ENCODE measurements at places on chromosomes 2 and 18.
A peak's percentile ranks its signal among the peaks of the same experiment; 100 is the strongest.

DNA sequence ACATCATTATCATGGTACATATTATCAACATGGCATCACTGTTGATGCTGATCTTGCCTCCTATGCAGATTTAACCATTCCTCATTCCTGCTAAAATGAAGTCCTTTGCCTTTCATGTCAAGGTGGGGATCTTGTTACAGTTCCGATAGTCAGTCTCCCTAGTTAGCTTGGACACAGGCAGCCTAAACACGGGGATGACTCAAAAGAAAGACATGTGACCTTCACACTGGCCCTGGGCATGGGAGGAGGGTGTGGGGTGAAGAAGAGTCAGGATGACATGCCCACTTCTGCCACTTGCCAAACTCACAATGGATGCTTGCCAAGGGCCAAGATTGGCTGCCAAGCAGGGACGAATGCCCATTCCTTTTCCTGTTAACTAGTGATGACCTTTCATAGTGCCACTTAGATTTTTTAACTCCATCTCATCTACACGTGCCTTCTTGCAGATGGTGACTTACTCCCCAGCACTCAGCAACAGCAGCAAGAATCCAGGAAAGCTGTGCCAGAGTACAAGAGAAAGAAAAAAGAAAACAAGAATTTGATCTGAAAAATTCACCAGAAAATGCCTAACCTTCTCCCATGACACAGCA, 13.9 kb upstream of the SLC1A4 start:
- H3K36me3 ChIP-seq = no peaks in the 10 kb centered on the region
- H3K4me3 ChIP-seq = no peak overlapping the region
- H3K27me3 ChIP-seq = no peaks in the 10 kb centered on the region
- DNase-seq = no peak

GRCh38 chr2:141968433-141968832, 162.4 kb downstream of the LRP1B start:
- H3K4me3 ChIP-seq = no peak overlapping the region
- no peak for DNase-seq
- no peak overlapping the region for H3K27ac ChIP-seq
- H3K4me1 ChIP-seq = no peaks in the 10 kb centered on the region
- H3K36me3 ChIP-seq = no peaks in the 10 kb centered on the region

DNA sequence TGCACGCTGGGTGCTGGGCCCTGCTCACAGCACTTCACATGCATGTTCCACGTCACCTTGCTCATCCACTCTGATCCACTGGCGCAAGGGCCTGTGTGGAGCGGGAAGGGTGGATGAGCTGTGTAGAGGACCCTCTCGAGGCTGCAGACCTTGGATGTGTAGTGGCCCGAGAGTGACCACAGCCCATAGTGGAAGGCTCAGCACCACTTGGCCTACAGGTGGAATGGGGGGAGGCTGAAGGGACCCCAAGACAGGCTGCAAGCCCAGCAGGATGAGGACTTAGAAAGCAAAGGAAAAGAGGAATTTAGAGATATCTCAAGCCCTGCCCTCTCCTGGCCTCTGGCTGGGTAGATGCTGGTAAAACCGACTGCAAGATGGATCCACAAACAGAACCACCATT, 175.9 kb upstream of the COPS8 start:
- H3K4me1 ChIP-seq = no peaks in the 10 kb centered on the region
- H3K27ac ChIP-seq = no peak overlapping the region
- no peak for DNase-seq
- no peak overlapping the region for H3K4me3 ChIP-seq
- no peaks in the 10 kb centered on the region for H3K36me3 ChIP-seq

- no peak overlapping the region for H3K27ac ChIP-seq
- H3K4me1 ChIP-seq = no peaks in the 10 kb centered on the region
- no peaks in the 10 kb centered on the region for H3K27me3 ChIP-seq
- no peak for DNase-seq
- H3K4me3 ChIP-seq = no peak overlapping the region
These were observed 886.5 kb downstream of the CNTNAP5 start for GRCh38 chr2:124911560-124911959.

DNA sequence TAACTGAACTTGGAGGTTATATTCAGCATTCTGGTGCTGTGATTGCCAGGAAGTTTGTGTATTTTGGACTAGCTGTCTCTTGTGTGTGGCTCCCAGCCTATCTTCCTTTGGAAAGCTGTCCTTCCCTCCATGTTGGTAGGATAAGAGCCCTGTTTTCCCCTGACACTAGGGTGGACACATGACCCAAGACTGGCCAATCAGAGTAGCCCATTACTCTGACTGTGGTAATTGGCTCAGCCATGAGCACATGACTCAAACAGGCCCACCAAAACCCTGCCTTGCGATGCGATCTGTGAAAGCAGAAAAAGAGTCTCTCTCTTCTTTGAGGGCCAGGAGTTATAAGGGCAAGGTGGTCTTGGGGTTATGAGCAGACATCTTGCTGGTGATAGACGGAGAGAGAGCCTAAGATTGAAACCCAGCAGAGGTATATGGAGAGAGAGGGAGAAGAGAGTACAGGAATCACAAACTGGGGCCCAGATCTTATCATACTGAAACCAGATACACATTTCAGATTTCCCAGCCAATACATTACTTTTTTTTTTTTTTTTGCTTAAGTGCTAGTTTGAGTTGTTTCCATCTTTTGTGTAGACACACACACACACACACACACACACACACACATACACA, 45.3 kb upstream of the SERPINE2 start:
- no peak overlapping the region for H3K4me3 ChIP-seq
- H3K27ac ChIP-seq = peak overlapping the region; percentile 27
- H3K4me1 ChIP-seq = no peaks in the 10 kb centered on the region
- H3K27me3 ChIP-seq = no peaks in the 10 kb centered on the region
- DNase-seq = no peak

DNA sequence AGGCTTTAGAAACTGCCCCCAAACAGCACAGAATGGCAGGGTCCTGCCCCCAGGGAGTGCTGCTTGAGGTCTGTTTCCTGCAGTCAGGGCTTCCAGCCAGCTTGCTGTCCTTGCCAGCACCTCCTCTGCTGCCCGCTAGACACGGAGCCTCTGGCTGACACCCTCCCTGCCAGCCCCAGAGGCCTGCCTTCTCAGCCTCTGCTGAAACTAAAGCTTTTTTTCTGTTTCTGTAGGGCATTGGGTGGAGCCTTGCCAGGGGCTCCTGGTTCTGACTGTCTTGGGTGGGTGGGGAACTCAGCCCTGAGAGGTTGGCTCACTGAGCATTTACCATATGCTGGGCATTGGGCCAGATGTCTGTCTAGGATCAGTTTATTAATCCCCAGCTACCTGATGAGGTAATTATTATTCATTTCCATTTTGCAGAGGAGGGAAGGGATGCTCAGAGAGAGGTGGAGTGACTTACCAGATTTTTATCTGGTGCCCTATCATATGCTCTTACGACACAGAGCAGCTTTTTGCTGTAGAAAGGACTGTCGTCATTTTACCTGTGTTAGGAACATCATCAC, 35.4 kb downstream of the INPP4A start:
- DNase-seq = peak; percentile 26
- H3K27me3 ChIP-seq = no peaks in the 10 kb centered on the region
- H3K4me3 ChIP-seq = no peak overlapping the region
- H3K36me3 ChIP-seq = no peaks in the 10 kb centered on the region
- no peak overlapping the region for H3K27ac ChIP-seq

DNA sequence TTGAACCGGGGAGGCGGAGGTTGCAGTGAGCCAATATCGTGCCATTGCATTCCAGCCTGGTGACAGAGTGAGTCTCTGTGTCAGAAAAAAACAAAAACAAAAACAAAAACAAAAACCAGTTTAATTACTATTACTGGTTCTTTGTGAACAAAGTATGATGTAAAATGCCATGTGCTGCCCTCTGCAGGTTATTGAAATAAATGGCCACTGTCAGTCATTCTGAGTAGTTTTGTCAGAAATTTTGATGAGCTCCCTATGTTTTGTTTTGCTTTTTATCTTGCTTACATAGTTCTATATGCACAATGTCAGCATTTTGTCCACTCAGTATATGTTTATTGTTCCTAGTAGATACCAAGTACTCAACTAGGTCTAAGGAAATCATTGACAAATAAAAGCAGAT, 423.6 kb upstream of the CHST9 start:
- no peak for DNase-seq
- no peak overlapping the region for H3K27ac ChIP-seq
- H3K4me1 ChIP-seq = no peaks in the 10 kb centered on the region
- H3K27me3 ChIP-seq = no peaks in the 10 kb centered on the region

- no peaks in the 10 kb centered on the region for H3K36me3 ChIP-seq
- no peak overlapping the region for H3K4me3 ChIP-seq
- no peak overlapping the region for H3K27ac ChIP-seq
- no peaks in the 10 kb centered on the region for H3K27me3 ChIP-seq
- no peaks in the 10 kb centered on the region for H3K4me1 ChIP-seq
These were observed 14.4 kb downstream of the ADCYAP1 start for GRCh38 chr18:919078-919477.

- no peaks in the 10 kb centered on the region for H3K36me3 ChIP-seq
- H3K4me3 ChIP-seq = no peak overlapping the region
- H3K4me1 ChIP-seq = no peaks in the 10 kb centered on the region
These were observed 299.9 kb downstream of the AFF3 start for GRCh38 chr2:99842451-99842850.

- no peaks in the 10 kb centered on the region for H3K27me3 ChIP-seq
- no peak for DNase-seq
- H3K4me1 ChIP-seq = no peaks in the 10 kb centered on the region
- no peaks in the 10 kb centered on the region for H3K36me3 ChIP-seq
- H3K4me3 ChIP-seq = no peak overlapping the region
These were observed 31.6 kb downstream of the CDK15 start for GRCh38 chr2:201837824-201838431.

DNA sequence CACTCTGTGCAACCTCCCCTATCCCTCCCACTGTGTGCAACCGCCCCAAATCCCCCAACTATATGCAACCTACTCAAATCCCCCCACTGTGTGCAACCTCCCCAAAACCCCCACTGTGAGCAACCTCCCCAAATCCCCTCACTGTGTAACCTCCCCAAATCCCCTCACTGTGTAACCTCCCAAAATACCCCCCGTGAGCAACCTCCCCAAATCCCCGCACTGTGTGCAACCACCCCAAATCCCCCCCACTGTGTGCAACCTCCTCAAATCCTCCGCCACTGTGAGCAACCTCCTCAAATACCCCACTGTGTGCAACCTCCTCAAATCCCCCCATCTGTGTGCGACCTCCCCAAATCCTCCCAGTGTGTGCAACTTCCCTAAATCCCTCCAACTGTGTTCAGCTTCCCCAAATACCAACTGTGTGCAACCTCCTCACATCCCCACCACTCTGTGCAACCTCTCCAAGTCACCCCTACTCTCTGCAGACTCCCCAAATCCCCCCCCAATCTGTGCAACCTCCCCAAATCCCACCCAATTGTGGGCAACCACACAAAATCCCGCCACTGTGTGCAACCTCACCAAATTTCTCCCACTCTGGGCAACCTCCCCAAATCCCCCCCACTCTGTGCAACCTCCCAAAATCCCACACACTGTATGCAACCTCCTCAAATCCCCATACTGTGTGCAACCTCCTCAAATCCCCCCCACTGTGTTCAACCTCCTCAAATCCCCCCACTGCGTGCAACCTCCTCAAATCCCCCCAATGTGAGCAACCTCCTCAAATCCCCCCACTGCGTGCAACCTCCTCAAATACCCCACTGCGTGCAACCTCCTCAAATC, 114.1 kb downstream of the TPO start:
- no peaks in the 10 kb centered on the region for H3K27me3 ChIP-seq
- H3K4me1 ChIP-seq = no peaks in the 10 kb centered on the region
- no peaks in the 10 kb centered on the region for H3K36me3 ChIP-seq
- H3K27ac ChIP-seq = no peak overlapping the region

DNA sequence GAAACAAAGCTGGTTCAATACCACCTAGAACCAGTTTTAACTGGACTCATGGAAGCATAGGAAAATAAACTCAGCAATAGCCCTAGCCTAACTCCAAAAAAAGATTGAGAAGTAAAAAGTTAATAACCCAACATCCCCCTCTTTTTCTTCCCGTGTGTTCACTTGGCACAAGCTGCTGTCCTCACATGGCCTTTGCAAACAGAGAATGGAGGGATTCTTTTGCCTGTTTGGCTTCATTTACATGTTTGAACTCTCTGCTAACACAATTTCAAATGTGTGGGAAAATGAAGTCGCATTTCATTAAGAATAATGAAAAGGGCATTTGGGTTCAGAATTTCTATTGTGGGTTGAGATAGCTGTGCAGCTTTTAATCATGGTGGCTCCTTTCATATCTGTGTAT, 589.2 kb upstream of the LRRTM1 start:
- no peak for DNase-seq
- H3K27me3 ChIP-seq = no peaks in the 10 kb centered on the region
- H3K36me3 ChIP-seq = no peaks in the 10 kb centered on the region
- no peak overlapping the region for H3K27ac ChIP-seq
- H3K4me3 ChIP-seq = no peak overlapping the region

DNA sequence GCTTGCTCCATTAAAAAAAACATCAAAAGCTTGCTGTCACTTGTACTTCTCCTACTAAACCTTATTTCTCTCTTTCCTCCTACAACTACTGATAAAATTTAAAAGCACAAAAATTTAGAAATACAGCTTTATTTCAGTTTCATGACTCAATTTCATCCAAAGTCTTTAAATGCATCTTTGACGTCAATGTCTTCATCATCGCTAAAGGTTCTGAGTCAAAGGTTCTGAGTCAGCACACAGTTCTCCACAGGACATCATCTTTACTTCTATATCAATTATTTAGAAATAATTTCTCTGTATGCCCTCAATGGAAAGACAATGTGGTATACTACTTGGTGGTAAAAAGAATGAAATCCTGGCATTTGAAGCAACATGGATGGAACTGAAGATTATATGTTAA, 163.9 kb upstream of the DNMT3A start:
- no peaks in the 10 kb centered on the region for H3K4me1 ChIP-seq
- H3K27me3 ChIP-seq = no peaks in the 10 kb centered on the region
- H3K4me3 ChIP-seq = no peak overlapping the region
- no peak overlapping the region for H3K27ac ChIP-seq
- DNase-seq = no peak

All from uterus (tissue), 4 donors.